ENCODE measurements at places on chromosomes 7 and 10.

- peak; percentile 87 for DNase-seq
These were observed 600.5 kb downstream of the MAGI2 start for GRCh38 chr7:78852951-78853350.

GRCh38 chr10:124289851-124290795, 128.6 kb downstream of the OAT start:
- peak; percentile 21 for DNase-seq

DNA sequence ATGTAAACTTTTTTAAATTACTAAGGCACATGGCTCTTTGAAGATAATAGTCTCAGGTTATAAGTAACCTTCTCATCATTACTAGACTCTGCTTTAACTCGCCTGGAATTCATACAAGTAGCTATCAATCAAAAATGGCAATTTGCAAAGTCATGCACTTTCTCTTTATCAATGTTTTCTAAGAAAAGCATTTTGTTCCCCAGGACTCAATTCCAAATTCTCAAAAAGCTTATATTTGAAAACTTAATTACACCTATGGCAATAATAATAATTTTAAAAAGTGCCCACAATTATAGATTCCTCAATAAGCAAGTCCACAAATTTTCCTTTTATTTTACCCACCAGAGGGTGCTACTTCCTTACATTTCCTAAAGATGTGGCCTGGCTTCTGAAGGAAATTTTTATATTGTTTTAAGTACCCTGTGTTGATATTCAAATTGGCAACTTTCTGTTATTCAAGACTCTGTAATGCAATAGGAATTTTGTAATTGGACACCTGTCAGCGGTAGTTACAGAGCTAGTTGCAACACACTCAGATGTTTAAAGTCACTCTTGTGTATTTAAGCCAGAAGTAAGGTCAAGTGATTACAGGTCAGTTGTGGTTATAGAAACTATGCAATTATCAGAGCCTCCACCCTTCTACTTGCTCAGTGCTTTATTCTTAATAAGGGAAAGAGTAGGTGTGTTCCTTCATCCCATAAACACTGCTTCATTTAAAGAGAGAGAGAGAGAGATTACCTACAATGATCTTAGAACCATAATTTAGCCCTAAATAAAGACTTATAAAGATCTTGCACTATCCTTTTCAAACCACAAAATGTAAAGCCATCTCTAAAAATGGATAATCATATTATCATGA, 47.1 kb upstream of the HYAL4 start:
- peak; percentile 59 for DNase-seq

DNA sequence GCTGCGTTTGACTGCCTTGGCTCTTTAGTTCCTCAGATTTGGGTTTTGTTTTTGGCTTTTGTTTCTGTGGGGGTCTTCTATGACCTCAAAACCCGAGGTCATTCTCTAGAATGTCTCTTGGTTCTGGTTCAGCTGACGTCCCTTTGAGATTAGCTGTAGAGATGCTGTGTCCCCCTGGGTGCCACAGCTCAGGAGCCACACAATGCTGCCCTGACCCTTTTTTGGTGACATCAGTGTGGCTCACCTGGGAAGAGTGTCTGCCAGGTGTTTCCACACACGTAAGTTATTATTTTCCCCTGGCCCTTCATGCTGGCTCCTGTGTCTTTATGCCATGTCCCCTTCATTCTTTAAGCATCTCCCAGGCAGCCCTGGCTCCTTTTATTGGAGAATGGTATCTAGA, 89.8 kb upstream of the DDC start:
- DNase-seq, result no peak

DNA sequence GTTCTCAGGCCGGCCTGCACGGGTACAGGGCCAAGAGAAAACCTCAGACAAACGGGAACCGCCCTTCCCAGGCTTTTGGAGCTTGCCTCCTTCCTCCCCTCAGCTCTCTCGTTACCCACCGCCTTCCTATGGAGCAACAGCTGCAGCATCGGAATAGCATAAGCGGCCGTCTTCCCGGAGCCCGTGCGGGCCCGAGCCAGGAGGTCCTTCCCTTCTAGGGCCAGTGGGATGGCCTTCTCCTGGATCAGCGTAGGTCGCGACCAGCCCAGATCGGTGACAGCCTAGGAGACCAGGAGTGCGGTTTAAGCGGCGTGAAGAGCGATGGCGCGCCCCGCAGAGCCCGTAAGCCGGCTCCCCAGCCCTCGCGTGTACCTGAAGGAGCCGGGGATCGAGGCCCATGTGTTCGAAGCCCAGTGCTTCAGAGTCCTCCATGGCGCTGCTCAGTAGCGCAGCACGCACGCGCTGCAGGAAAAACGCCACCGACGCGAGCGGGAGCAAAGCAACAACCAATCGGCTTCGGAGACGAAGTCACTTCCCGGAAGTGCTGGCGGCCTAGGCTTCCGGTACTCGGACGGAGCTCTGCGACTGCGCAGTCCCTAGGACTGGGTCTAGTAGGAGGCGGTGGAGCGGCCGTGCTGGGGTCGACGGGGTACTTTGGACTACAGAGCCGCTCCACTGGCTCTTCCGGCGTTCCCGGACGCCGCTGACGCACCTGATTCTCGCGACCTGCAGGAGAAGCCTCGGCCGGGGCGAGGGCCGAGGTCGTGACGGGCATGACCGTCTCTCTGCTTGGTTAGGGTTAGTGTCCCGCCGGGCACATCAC, at the start of gene DDX56:
DDX56 (minus strand) TSS at position 445 of the 823 bp plus-strand sequence; CDS start at position 432, 13 bp downstream.
- DNase-seq, result peak; percentile 62

DNA sequence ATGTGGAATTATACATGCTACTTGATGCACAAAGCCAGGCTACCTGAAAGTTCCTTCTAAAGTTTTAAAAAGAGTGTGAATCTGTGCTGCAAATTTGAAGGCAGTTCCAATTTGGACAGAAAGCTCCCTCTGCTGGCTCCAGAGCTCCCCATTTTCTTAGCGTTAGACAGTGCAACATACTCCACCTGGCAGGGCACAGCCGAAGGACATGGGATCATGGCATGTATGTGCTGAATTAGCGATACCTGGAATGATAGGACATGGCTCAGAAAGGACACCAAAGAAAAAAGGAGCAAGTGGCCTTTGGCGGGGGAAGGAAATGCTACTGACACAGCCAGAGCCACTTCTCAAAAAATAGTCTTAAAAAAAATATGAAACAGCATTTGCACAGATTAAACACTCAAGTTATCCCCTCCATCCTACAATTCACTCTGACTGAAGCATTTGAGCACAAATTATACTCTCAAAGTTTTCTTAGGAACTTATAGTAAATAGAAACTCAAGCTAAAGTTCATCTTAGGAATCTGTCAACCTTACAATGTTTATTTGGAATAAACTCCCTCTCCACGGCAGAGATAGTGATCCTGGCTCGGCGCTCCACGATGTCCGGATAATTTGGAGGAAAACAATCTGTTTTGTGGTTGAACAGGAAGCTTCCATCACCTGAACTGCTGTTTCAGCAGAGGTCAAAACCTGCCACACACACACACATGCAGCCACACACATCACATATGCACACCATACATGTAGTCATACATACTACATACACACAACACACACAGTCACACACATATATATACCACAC, 80.0 kb downstream of the C7orf25 start:
- DNase-seq, result no peak

DNA sequence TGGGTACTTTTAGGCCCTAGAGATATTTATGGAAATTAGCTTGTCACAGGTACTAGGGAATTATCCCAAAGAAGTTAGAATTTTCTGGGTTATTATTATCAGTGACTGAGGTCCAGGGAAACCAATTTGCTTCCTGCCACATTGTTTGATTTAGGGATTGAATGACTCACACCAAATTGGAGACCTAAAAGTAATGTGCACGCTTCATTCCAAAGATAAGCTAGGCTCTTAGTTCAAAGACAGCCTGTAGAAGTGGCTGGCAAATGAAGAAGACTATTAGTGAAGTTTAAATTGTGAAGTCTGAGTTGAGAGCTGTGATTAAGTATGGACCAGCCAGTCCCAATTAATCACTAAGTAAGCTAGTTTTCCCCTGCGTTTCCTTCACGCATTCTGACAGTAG, 188.1 kb upstream of the MYO3A start:
- no peak for DNase-seq

DNA sequence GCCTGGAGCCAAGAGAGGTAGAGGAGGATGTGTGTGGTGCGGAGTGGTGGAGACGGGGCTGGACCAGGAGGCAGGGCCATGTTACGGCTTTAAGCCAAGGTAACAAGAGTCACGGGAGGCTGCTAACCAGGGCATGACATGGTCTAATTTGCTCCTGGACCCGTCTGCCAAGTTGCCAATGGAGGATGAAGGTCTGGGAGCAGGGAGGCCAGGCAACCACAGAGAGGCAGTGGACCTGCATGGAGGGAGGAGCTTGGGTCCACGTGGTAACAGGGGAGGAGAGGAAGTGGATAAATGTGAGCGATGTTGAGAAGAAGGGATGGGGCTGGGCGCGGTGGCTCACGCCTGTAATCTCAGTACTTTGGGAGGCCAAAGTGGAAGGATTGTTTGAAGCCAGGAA, 31.0 kb downstream of the SRRM3 start:
- no peak for DNase-seq

DNA sequence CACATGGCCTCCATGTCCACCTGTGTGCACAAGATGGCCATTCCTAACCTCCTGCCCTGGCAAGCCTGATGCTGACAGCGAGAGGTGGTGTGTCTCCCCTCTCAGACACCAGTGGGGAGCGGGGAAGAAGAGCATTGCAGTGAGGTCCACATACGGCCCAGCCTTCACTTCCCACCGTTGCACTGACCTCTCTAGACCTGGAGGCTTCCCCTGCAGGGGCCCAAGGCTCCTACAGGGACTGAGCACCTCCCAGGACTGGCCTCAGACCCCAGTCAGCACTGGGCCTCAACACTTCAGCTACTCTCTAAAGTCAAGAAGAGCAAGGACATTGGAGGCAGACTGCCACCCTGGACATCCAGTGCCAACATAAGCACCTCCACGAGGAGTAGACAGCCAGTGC, 15.9 kb downstream of the STK32C start:
- DNase-seq, result no peak

DNA sequence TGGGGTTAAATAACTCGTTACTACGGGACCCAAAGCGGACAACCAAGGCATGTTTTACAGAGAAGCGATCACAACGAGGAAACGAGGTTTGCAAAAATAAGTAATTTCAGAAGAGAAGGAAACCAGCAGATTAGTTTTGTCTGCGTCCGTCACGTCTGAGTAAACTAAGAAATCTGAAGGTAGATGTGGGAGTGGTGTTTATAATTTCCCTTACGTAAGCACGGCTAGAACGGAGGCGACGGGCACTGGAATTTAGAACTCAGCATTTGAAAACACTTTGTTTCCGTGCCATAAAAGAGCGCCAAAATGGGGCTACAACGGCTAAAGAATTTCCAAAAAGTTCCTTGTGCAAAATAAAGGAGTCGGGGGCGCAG, 718 bp upstream of the UMAD1 start:
- DNase-seq, result no peak

GRCh38 chr10:15585303-15585715, 134.4 kb downstream of the ITGA8 start:
- DNase-seq, result no peak

GRCh38 chr7:116509982-116510579, 10.5 kb downstream of the CAV2 start:
- DNase-seq, result no peak

- DNase-seq, result no peak
These were observed 183.2 kb downstream of the RTKN2 start for GRCh38 chr10:62085404-62085803.

DNA sequence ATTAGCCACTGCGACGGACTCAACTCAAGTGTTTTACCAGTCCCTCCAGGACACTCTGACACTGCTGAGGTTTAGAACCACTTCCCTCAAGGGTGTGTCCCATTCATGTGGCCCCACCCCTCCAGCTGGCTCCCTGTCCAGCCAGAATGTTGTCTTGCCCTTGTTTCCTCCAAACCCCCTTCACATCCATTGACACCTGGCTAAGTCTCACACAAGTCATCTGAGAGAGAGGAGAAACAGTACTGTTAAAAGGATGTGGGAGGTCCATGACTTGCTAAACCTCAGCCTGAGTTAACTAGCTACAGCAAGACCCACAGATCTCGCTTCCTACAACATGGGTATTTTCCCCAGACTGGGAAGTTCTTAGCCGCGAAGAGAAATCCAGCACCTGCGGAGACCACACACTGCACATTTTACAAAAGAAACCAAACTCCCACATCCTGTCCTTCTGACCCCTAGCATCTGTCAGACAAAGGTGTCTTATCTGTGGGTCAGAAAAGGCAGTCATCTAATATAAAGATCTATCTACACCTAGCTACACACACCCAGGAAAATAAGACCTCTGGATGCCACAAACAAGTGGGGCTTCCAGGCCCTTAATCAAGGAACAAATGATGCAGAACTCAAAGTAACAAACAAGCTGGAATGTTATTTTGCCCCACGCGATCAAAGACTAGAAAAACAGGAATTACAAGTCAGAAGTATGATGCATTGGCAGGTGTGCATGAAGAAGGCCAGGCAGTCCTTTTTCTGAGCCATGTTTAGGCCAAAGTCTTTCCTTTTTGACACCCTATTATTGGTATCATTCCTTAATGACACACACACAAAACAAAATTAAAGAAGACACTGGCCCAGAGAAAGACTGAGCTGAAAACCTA, 13.9 kb downstream of the OSBPL3 start:
- DNase-seq, result no peak

DNA sequence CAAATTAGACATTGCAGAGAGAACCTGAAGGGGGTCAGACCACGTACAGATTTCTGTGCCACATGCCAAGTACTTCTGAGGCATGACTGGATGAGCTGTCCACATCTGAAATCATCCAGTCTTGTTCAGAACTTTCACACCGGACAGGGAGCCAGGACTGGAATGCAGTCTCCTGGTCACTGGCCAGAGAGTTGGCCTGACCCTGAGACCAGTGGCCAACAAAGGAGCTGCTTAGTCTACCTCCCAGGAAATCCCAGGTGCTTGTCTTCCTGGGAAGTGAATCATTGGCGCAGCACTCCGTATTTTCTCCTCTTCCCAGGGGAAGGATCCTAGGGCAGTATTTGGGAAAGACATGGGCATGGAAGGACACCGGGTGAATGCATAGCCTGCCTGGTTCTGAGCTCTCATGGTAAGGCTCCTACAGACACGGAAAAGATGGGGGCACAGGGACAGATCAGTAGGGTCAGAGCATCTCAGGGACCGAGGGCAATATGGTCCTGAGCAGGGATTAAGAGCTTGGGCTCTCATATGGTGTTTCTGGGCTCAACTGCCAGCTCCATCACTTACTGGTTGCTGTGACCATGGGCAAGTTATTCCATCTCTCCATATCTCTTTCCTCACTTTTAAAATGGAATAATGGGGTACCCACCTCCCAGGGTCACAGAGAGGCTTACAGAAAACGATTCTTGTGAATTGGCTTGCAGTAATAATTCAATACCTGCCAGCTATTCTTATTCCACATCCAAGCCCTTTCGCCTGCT, 1.3 kb upstream of the SCD start:
- no peak for DNase-seq

DNA sequence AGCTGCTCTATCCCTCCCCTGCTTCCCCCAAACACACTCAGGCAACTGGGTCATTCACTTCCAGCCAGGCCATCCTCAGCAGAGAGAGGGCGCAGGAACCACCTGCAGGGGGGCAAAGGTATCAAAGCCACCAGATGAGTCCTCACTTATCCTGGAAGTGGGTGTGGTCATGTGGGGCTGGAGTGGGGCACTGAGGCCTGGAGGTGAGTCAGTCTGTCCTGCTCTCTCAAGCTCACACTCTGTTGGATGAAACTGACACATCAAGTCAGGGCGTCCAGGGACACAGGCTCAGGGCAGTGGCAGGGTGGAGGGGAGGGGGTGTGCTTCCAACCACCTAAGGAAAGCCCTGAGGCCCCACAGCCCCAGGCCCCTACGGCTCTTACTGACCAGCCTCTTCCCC, 8.0 kb upstream of the ELFN1 start:
- no peak for DNase-seq
